ENCODE measurements at places on chromosomes 16 and 17.
A peak's percentile ranks its signal among the peaks of the same experiment; 100 is the strongest.

DNA sequence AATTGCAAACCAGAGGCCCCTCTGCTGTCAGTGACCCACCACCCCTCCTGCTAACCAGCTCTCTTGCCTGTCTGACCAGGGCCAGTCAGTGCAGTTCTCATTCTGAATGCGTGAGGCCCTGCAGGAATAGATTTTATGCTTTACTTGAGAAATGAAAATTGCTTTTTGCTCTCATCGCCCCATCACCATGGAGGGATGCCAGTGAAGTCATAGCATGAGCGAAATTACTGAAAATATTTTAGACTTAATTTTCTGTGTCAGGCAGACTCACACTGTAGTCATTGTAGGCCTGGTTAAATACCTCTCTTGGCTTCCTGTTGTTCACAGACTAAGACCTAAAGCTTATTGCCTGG lies 490.5 kb upstream of the CDH5 start:
- no peak for DNase-seq

GRCh38 chr17:21029036-21029435 lies 13.8 kb downstream of the USP22 start:
- DNase-seq: no peak

GRCh38 chr16:57783116-57783515 lies 19.2 kb downstream of the KIFC3 start:
- DNase-seq: no peak

GRCh38 chr17:79996291-79996690 lies 39.4 kb downstream of the TBC1D16 start:
- no peak for DNase-seq

DNA sequence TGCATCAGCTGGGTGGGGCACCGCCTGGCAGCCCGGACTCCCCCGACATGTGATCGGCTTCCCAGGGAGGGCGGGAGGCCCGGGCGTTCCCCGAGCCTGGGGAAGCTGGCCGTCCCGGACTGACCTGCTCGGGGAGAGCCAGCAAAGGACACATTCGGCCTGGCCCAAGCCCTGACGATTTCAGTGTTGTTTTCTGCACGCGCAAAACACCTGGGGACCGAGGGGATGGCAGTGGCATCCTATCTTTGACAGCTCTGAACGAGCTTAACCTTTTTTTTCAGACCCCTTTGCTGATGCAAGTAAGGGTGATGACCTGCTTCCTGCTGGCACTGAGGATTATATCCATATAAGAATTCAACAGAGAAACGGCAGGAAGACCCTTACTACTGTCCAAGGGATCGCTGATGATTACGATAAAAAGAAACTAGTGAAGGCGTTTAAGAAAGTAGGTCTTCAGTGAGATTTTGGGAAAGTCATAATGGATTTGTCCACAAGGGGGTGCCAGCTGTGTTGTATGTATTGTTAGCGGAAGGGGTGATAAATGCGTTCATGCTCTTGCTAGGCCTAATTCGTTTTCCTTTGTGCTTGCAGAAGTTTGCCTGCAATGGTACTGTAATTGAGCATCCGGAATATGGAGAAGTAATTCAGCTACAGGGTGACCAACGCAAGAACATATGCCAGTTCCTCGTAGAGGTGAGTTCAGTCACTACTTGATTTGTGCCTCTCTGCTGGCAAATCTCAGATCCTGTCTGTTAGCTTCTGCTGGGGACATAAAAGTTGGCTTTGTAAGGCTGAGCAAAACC lies 1.0 kb downstream of the EIF1 start:
- DNase-seq: no peak

DNA sequence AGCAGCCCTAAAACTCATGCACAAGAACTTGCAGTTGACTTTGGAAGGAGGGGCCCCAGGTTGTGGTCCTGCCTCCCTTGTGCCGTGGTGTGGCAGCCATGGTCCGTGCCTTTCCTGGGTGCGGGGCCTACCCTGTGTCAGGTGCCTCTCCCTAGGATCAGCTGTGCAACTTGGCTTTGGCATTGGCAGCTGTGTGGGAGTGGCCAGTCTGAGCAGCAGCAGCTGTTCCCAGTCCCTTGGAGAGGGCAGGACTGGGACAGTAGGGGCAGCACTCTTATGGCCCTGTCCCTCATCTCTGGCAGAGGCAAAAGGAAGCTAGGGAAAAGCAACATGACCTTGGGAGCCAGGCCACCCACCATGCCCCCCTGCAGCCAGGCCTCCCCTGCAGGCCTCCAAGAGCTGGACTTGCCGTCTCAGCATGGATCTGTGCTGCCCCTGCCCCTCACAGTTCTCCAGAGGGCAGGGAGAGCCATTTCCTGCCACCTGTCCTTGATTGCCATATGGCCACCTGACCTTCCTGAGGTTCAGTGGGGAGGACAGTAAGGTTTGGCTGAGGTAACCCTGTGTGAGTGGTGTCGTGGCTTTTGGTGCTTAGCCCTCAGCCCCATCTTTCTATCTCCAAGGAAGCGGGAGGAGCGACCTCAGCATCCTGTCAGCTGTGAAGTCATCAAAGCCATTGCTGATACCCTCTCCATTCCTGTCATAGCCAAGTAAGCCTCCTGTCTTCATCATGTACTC lies 15.5 kb upstream of the NFATC3 start:
- DNase-seq: no peak

GRCh38 chr17:3956327-3956957 lies 7.8 kb downstream of the ATP2A3 start:
- no peak for DNase-seq

- no peak for DNase-seq
These were observed 154.7 kb downstream of the C16orf78 start for GRCh38 chr16:49528060-49528865.

GRCh38 chr16:29791845-29792807 lies 1.6 kb downstream of the KIF22 start:
- no peak for DNase-seq

GRCh38 chr17:29049541-29050145 lies 6.7 kb downstream of the PIPOX start:
- no peak for DNase-seq

DNA sequence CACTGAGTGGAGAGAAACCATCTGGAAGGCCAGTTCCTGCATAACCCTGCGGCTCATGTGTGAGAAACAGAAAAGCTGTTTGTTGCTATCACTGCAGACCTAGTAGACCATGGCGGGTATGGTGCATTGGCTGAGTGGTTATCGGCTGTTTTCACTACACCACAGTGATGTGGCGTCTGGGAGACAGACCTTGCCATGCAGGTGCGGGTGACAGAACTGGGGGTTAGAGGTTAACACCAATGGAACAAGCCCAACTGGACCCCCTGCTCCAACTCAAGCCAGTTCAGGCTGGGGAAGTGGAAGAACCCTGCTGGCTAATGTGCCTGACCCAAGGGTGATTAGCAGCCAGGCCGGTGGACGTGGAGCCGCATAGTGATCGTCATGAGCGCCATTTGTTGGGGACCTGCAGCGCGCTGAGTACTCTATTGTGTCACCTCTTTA lies 91.9 kb downstream of the IRF8 start:
- DNase-seq: no peak

DNA sequence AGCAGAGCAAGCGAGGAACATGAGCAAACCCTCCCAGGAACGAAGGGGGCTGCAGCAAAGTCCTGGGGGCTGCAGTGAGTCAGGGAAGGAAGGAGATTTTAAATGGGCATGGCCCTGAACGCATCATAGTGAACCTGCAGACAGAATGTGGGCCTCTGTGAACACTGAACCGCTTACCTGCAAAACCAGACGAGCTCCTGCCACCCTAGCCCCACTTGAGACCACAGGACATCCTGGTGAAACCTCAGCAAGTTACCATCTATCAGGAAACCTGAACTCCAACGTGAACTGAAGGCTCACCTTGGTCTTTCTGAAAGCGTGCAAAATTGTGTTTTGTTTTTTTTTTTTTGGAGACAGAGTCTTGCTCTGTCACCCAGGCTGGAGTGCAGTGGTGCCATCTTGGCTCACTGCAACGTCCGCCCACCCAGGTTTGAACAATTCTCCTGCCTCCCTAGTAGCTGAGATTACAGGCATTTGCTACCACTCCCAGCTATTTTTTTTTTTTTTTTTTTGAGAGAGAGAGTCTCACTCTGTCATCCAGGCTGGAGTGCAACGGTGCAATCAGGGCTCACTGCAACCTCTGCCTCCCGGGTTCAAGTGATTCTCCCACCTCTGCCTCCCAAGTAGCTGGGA lies 30.8 kb downstream of the FANCA start:
- no peak for DNase-seq

- DNase-seq: no peak
These were observed 50.5 kb upstream of the CCL1 start for GRCh38 chr17:34413443-34414119.

DNA sequence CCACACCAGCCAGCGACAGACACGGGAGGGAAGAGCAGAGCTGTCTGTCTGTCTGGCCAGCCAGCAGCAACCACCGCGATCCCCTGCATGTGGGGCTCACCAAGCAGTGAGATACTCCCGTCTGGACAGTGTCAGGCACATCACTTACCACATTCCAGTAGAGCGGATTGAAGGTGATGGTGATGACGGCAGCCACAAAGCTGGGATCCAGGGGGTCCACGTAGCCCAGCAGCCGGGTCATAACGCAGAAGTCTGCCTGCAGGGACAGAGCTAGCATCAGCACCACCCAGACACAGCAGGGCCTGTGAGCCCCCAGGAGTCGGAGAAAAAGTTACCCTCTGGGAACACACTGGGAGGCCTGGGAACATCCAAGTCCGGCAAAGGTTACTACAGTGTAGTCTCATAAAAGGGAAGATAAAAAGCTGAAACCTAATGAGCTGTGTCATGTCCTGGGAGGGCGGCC lies 14.7 kb downstream of the PEMT start:
- no peak for DNase-seq

DNA sequence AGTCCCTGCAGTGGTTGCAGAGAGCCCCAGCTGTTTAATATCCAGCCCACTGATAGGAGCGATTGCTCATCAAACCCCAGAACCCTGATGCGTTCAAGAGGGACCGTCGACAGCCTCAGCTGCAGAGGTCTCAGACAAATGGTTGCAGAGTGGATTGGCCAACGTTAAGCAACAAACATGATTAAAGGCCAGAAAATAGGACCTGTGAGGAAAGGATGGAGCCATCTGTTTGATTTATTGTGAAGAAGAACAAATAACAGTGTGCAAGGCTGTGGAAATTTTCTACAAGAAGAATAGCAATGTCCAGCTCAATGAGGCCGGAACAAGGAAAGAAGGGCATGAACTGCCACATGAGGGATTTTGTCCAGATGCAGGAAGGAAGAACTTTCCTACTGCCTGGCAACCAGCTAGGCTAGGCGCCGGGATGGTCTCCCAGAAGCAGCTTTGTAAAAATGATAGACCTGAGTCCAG lies 138.4 kb upstream of the DNAH9 start:
- DNase-seq: no peak

- DNase-seq: no peak
These were observed 1.3 kb downstream of the FUS start for GRCh38 chr16:31181102-31181830.

DNA sequence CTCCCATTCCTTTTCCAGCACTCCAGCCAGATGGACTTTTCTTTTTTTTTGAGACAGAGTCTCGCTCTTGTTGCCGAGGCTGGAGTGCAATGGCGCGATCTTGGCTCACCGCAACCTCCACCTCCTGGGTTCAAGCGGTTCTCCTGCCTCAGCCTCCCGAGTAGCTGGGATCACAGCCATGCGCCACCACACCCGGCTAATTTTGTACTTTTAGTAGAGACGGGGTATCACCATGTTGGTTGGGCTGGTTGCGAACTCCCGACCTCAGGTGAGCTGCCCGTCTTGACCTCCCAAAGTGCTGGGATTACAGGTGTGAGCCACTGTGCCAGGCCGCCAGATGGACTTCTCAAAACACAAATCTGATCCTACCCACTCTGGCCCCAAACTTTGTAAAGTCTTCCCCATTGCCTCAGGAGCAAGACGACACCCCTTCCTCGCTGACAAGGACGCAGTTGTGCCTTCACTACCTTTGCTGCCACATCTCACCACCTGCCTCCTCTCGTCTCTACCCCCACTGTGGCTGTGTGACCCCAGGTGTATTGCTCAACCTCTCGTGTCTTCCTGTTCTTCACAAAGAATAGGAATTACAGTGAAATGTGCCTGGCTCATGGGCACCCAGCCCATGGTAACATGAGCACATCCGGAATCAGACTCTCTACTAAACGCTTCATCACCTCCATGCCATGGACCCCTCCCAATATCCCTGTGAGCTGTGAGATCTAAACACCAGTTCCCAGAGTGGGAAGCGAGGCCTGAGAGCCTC lies 3.7 kb upstream of the BANP start:
- no peak for DNase-seq

- no peak for DNase-seq
These were observed 256.7 kb downstream of the CBLN1 start for GRCh38 chr16:49024896-49025295.

GRCh38 chr16:17412221-17412620 lies 58.5 kb downstream of the XYLT1 start:
- no peak for DNase-seq

- DNase-seq: peak; percentile 70
These were observed 12.0 kb upstream of the KRT23 start for GRCh38 chr17:40949418-40949817.

DNA sequence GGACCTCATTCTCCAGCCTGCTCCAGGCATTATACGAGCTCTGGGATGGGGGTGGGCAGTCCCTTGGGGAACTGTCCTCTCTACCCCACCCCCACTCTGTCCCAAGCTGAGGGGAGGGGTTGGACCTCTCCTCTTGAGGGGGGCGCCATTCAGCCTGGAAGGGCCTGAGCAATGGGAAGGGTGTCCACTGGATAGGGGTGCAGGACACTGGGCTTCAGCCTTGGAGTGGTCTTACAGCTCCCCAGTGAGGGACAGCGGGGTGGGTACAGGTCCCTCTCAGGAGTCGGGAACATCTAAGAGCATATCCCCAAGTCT lies 9.5 kb upstream of the CBX8 start:
- DNase-seq: no peak

GRCh38 chr16:87186876-87187533 lies 130.2 kb downstream of the C16orf95 start:
- DNase-seq: no peak

GRCh38 chr16:80931801-80932707 lies 74.6 kb downstream of the CMC2 start:
- DNase-seq: peak; percentile 13

Data from NCI-H1105 treated with DMSO at 0.1 percent for 48 hours (cell line).